Activated CD8-positive, alpha-beta T cell treated with anti-CD3 and anti-CD28 coated beads for 36 hours (primary cell): ENCODE measurements at places on chromosomes 1 and 21. TPM values are rescaled to one million over a fixed set of nuclear protein-coding genes. Genes with fewer than 3 reads are reported as not detected.

- no peak overlapping the region for H3K27ac ChIP-seq
- no peaks in the 10 kb centered on the region for H3K36me3 ChIP-seq
- no peaks in the 10 kb centered on the region for H3K4me1 ChIP-seq
- no peak for DNase-seq
Measured at GRCh38 chr1:8238141-8239038, 79.5 kb upstream of the SLC45A1 start.

GRCh38 chr1:108610073-108610472 lies 50.2 kb downstream of the EEIG2 start:
- H3K27ac ChIP-seq = no peak overlapping the region
- peaks cover 13% of the 10 kb centered on the region for H3K36me3 ChIP-seq
- H3K27me3 ChIP-seq = no peaks in the 10 kb centered on the region
- no peak overlapping the region for H3K4me3 ChIP-seq

SHE gene
- total RNA-seq = not detected

DNA sequence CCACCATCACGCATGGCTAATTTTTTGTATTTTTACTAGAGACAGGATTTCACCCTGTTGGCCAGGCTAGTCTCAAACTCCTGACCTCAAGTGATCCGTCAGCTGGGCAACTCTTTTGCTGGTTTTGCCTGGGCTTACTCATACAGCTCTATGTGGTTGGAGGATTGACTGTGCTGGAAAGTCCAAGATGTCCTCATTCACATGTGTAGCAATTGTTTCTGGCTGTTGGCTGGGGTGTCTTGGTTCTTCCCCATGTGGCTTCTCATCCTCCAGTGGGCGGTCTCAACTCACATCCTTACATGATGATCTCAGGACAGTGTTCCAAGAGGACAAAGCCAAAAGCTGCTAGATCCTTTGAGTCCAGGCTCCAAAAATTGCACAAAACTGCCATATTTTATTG lies 53.3 kb downstream of the TEX35 start:
- no peaks in the 10 kb centered on the region for H3K4me1 ChIP-seq
- no peak overlapping the region for H3K27ac ChIP-seq
- DNase-seq = peak; percentile 14
- H3K36me3 ChIP-seq = no peaks in the 10 kb centered on the region
- no peaks in the 10 kb centered on the region for H3K27me3 ChIP-seq
- no peak overlapping the region for H3K4me3 ChIP-seq

FAM131C gene
- total RNA-seq = 0.70 TPM

- no peak overlapping the region for H3K4me3 ChIP-seq
- H3K27me3 ChIP-seq = peaks cover 2% of the 10 kb centered on the region
- no peak for DNase-seq
- H3K4me1 ChIP-seq = no peaks in the 10 kb centered on the region
- no peak overlapping the region for H3K27ac ChIP-seq
Measured at GRCh38 chr1:201721082-201722049, 107.6 kb upstream of the IPO9 start.

LORICRIN gene
- not detected for total RNA-seq

GRCh38 chr1:150269451-150269850 lies 635 bp upstream of the APH1A start:
- peak overlapping the region; percentile 96 for H3K27ac ChIP-seq
- H3K27me3 ChIP-seq = no peaks in the 10 kb centered on the region
- peaks cover 18% of the 10 kb centered on the region for H3K4me1 ChIP-seq
- no peak for DNase-seq
- peaks cover 24% of the 10 kb centered on the region for H3K36me3 ChIP-seq
- H3K4me3 ChIP-seq = peak overlapping the region; percentile 96

S100A1 gene
- not detected for total RNA-seq

DNA sequence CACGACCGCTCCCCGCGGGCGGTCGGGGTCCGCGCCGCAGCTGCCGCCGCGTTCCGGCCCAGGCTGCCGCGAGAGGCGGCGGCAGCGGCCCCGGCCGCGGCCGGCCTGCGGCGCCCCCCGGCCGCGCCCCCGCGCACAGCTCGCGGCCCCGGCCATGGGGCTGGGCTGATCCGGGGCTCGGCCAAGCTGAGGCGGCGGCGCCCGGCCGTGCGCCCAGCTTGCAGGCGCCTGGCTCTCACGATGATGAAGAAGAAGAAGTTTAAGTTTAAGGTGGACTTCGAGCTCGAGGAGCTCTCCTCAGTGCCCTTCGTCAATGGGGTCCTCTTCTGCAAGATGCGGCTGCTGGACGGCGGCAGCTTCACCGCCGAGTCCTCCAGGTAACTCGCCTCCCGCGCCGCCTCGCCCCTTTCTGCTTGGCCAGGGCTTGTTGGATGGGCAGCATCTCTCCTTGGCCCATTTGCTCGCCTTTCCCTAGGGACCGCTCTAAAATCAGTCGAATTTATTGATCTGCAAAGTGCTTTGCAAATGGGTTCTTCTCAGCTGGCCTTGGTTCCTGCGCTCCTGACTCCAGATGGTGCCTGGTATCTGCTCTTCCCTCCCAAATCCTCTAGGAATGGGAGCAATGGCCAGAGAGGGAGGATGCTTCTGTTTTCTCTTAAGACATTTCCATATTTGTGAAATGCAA lies 431 bp downstream of the EEIG2 start:
- peaks cover 35% of the 10 kb centered on the region for H3K4me1 ChIP-seq
- peak; percentile 26 for DNase-seq
- H3K36me3 ChIP-seq = no peaks in the 10 kb centered on the region
- H3K27me3 ChIP-seq = no peaks in the 10 kb centered on the region

SIPA1L2 gene
- 1.7 TPM for total RNA-seq

CHRNB2 gene
- total RNA-seq = not detected

FAM72B gene
- total RNA-seq = 28.6 TPM

TIAM1 gene
- total RNA-seq = 34.9 TPM

DNA sequence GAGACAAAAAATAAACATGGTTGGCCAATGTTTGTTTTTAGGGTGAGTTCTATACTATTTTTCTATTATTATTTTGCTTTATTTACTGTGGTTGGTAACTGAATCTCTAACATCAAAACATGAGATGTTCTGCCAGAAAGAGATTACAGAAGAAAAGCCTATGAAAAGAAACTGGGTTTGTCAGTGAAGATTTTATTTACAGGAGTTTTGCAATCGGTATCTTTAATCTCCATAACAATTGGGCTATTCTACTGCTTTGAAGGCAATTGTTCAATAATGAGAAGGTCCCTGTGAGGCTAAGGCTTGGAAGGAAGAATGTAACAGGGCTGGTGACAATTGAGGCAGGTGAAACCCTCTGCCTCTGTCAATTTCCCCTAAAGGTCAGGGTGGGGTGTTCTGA lies 155.5 kb downstream of the CLIC6 start:
- no peak for DNase-seq
- no peaks in the 10 kb centered on the region for H3K27me3 ChIP-seq
- H3K27ac ChIP-seq = no peak overlapping the region
- peaks cover 46% of the 10 kb centered on the region for H3K36me3 ChIP-seq

OR2L8 gene
- 0.29 TPM for total RNA-seq

DNA sequence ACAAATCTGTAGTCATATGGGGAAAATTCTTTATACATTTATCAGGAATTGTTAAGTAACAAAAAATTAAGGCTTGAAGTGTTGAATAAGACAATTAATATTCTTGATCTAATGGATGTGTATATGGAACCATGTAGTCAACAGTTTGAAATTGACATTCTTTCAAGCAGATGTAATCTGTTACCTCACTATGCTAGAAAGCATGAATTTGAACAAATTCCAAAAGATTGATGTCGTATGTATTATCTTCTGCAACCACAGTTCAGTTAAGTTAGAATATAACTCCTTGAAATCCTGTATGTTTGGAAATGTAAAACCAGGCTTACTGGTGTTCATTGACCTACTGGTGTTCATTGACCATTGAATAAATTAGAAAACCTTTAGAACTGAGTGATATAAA lies 16.1 kb downstream of the CCDC18 start:
- H3K27ac ChIP-seq = no peak overlapping the region
- no peaks in the 10 kb centered on the region for H3K4me1 ChIP-seq
- H3K4me3 ChIP-seq = no peak overlapping the region
- no peaks in the 10 kb centered on the region for H3K27me3 ChIP-seq
- H3K36me3 ChIP-seq = peaks cover 40% of the 10 kb centered on the region
